ENCODE measurements at places on chromosomes 4 and X.
A peak's percentile ranks its signal among the peaks of the same experiment; 100 is the strongest.

DNA sequence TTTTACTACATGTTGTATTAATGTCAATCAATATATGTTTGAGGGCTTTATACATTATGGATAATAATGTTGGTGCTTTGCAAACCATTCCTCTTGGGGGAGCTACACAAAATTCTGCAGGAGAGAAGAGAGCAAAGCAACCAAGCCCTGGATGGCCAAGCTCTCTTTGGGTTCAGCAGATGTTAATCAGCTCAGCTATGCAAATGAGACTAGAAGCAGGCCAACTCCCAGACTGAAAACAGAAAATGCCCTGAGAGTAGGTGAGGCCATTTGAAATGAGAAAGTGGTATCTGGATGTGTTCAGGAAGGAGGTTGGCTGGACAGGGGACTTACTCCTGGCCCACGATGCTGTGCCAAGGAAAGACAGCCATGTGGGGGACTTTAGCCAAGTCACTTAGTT, 387.0 kb downstream of the BCOR start:
- DNase-seq, result no peak
- H3K4me3 ChIP-seq, result no peak overlapping the region

- no peaks in the 10 kb centered on the region for H3K4me1 ChIP-seq
- H3K27me3 ChIP-seq, result no peaks in the 10 kb centered on the region
- no peak for DNase-seq
- no peak overlapping the region for H3K4me3 ChIP-seq
- no peaks in the 10 kb centered on the region for H3K36me3 ChIP-seq
Observed at GRCh38 chr4:63583007-63583406, 826.2 kb downstream of the TECRL start.

DNA sequence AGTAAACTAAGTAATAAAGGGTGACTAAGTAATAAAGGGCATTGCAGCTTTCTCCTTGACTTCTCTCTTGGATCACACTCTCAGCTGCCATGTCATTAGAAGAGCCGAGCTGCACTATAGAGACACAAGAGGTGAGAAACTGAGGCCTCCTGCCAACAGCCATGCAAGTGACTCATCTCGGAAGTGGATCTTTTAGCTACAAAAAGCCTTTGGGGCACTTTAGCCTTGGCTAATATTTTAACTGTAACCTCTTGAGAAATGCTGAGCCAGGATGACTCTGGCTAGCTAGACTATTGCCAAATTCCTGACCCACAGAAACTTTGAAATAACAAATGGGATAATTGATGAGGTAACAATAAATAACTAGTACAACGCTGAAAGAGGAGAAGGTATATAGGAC, 1.5 kb upstream of the NEIL3 start:
- no peak overlapping the region for H3K27ac ChIP-seq
- H3K4me1 ChIP-seq, result peaks cover 7% of the 10 kb centered on the region
- H3K27me3 ChIP-seq, result no peaks in the 10 kb centered on the region
- H3K4me3 ChIP-seq, result no peak overlapping the region
- no peaks in the 10 kb centered on the region for H3K36me3 ChIP-seq

DNA sequence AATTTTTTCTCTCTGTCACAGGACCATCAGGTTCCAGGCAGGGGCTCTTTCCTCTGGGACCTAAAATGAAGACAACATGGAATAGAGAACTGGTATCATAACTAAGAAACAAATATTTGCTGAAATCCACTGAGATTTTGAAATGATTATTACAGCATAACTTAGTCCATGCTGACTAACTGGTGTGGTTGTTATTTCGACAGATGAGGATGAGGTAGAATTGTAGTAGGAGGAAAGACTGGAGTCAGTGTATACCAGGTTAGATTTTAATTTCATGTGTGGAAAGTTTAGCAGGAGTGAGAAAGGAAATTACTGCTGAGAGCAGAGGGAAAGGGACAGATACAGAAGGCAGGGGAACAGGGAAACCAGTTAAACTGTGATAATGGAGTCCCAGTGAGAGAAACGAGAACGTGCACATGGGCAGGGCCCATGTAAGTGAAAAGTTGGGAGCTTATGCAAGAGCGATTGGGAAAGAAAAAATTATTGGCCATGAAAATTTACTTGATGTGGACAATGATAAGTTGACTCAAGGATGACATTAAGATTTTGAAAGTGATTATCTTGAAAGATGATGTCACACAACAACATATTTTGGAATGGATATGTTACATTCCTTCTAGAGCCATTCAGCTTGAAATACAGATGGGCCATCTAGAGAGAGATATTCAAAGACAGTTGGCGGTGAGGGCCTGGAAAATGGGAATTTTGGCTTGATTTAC, 98.7 kb upstream of the DDIT4L start:
- H3K4me3 ChIP-seq, result no peak overlapping the region
- no peak for DNase-seq
- peak overlapping the region; percentile 69 for H3K27ac ChIP-seq

DNA sequence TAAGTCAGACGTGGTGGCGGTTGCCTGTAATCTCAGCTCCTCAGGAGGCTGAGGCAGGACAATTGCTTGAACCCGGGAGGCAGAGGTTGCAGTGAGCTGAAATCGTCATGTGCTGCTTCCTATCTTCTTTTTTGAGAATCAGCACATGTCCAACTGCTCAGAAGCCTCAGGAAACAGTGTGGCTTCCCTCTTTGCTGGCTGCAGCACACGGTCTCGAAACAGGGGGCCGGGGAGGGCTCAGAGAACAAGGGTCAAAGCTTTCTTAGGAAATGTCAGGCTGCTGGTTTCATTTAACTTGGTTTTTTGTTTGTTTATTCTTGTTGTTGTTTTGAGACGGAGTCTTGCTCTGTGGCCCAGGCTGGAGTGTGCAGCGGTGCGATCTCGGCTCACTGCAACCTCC, 31.3 kb downstream of the CRLF2 start:
- no peaks in the 10 kb centered on the region for H3K36me3 ChIP-seq
- H3K27ac ChIP-seq, result no peak overlapping the region
- DNase-seq, result no peak
- H3K4me3 ChIP-seq, result no peak overlapping the region

GRCh38 chrX:2665387-2666304, 25.4 kb upstream of the CD99 start:
- H3K27me3 ChIP-seq, result no peaks in the 10 kb centered on the region
- H3K4me1 ChIP-seq, result no peaks in the 10 kb centered on the region
- H3K4me3 ChIP-seq, result no peak overlapping the region
- DNase-seq, result no peak

- no peaks in the 10 kb centered on the region for H3K27me3 ChIP-seq
- DNase-seq, result no peak
- no peaks in the 10 kb centered on the region for H3K4me1 ChIP-seq
- H3K36me3 ChIP-seq, result no peaks in the 10 kb centered on the region
- no peak overlapping the region for H3K4me3 ChIP-seq
- H3K27ac ChIP-seq, result no peak overlapping the region
Observed at GRCh38 chrX:16934185-16934584, 12.3 kb upstream of the REPS2 start.

DNA sequence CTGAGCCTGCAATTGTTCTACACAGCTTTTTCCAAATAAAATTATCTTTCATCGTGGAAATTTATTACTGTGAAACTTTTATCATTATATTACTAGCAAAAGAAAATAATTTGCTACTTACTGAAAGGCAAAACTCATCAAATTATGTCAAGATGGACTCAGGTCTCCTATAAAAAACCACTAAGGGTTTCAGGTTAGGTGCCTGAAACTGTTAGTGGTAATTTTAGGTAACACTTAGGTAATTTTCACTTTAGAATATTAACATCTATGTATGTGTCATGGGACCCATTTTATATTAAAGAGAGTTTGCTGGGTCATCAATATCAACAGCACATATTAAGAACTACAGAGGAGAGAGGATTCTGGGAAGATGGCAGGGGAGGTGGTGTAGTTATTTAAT, 651.5 kb downstream of the CENPC start:
- no peak overlapping the region for H3K27ac ChIP-seq
- no peaks in the 10 kb centered on the region for H3K27me3 ChIP-seq
- no peaks in the 10 kb centered on the region for H3K4me1 ChIP-seq
- no peak overlapping the region for H3K4me3 ChIP-seq
- no peaks in the 10 kb centered on the region for H3K36me3 ChIP-seq
- no peak for DNase-seq

DNA sequence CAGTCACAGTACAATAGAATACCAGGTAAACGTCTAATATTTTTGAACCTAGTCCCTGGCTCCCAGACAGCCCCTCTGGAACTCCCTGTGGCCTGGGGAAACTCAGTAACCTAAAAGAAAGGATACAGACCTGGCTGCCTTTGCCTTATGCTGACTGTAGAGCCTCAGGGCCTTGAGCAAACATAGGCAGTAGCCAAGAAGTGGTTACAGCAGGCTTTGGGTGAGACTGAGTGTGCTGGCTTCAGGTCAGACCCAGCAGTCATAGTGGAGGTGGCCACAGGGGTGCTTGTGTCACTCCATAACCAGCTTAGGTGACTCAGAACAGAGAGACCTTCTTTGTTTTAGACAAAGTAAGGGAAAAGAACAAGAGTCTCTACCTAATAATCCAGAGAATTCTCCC, 141.8 kb upstream of the PRDX4 start:
- H3K27me3 ChIP-seq, result no peaks in the 10 kb centered on the region
- H3K4me3 ChIP-seq, result no peak overlapping the region
- no peaks in the 10 kb centered on the region for H3K36me3 ChIP-seq
- H3K4me1 ChIP-seq, result no peaks in the 10 kb centered on the region
- no peak overlapping the region for H3K27ac ChIP-seq

DNA sequence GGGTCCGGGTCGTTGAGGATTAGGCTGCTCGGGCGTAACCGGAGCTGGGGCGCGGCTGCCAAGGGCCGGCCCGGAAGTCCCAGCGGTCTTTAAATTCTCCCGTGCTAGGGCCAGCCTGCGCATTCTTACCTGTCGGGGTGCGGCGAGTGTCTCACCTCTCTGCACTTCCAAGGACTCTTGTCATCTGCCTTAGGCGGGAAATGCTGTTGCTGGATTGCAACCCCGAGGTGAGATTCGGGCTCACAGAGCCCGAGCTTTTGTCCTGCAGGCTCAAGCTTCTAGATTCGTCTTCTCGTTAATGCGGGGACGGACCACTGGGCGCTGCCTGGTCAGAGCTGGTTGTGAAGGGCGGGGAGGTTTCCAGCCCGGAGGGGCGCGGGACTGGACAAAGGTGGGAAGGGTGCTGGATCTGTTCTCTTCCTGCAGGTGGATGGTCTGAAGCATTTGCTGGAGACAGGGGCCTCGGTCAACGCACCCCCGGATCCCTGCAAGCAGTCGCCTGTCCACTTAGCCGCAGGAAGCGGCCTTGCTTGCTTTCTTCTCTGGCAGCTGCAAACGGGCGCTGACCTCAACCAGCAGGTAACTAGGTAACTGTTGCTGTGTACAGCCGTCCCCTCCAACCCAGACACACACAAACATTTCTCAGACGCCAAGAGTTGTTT, at the start of gene ANKRD37:
Gene ANKRD37, plus strand, starts transcription at position 118 of the 662 bp plus-strand sequence. Its CDS starts 83 bp downstream, at position 201.
- DNase-seq, result no peak
- peak within 1 kb of the TSS; percentile 84 for H3K4me3 ChIP-seq
- H3K4me1 ChIP-seq, result peaks cover 15% of the 10 kb centered on the region
- H3K27me3 ChIP-seq, result no peaks in the 10 kb centered on the region
- H3K27ac ChIP-seq, result peak within 1 kb of the TSS; percentile 100
- peaks cover 38% of the 10 kb centered on the region for H3K36me3 ChIP-seq

DNA sequence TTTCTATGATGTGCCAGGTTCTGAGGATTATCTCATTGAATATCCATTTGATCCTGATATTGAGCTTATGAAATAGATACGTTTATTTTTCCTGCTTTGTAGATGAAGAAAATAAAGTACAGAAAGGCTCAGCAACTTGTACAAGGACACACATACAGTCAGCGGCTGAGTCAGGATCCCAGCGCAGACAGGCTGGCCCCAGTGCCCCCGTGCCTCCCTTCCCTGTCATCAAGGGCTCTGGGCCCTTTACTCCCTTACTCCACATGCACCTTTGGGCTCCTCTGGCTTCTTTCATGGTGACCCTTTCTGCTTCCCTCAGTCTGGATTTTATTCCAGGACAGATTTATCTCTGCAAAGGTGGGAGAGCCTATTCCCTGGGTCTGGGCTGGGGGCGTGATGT, 12.8 kb downstream of the RASL11B start:
- no peaks in the 10 kb centered on the region for H3K36me3 ChIP-seq
- no peaks in the 10 kb centered on the region for H3K27me3 ChIP-seq
- no peak overlapping the region for H3K4me3 ChIP-seq
- peaks cover 15% of the 10 kb centered on the region for H3K4me1 ChIP-seq
- no peak overlapping the region for H3K27ac ChIP-seq
- DNase-seq, result no peak

DNA sequence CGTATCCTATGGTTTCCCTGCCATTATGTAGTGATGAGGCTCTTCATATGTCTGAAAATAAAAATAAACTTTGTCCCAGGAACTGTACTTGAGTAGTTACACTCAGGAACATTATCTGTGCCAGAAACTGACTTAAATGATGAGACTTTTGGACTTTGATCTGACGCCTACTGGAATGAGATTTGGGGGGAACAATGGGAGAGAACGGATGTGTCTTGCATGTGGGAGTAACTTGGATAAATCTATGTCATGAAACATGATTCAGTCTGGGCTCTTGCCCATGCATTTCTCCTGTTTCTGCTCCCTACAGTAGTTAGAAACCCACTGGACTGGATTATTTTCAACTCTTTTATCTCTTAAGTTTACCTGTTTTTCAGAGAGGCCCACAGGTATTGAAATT, 2351.4 kb downstream of the PCDH7 start:
- no peaks in the 10 kb centered on the region for H3K27me3 ChIP-seq
- H3K27ac ChIP-seq, result no peak overlapping the region
- no peak for DNase-seq
- no peaks in the 10 kb centered on the region for H3K4me1 ChIP-seq
- no peaks in the 10 kb centered on the region for H3K36me3 ChIP-seq
- no peak overlapping the region for H3K4me3 ChIP-seq

DNA sequence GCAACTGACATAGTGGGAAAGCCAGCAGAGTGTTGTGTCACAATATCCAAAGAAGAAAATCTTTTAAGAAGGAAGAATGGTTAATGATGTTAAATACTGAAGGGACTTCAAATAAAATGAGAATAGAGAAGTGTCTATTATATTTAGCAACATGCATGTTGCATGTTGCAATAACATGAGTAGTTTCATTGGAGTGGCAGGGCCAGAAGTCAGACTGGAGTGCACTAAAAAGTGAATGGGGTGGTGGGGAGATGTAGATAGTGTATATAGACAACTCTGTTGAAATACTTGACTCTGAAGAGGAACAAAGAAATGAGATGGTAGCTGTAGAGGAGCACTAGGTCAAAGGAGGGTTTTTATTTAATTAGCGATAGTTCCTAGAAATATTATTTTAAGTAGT, 9.5 kb upstream of the AMMECR1 start:
- no peak overlapping the region for H3K4me3 ChIP-seq
- H3K27me3 ChIP-seq, result no peaks in the 10 kb centered on the region
- H3K36me3 ChIP-seq, result no peaks in the 10 kb centered on the region
- no peaks in the 10 kb centered on the region for H3K4me1 ChIP-seq
- DNase-seq, result no peak

- no peaks in the 10 kb centered on the region for H3K36me3 ChIP-seq
- no peaks in the 10 kb centered on the region for H3K4me1 ChIP-seq
- H3K27ac ChIP-seq, result no peak overlapping the region
Observed at GRCh38 chr4:73007526-73008100, 61.9 kb downstream of the COX18 start.
